Stimulated activated naive CD4-positive, alpha-beta T cell treated with Interleukin-2 at 50 U/mL for 16 hours (primary cell): ENCODE measurements at places on chromosomes 7 and 10.

GRCh38 chr10:122190176-122190943, 80.7 kb upstream of the BTBD16 start:
- DNase-seq, result no peak

- DNase-seq, result no peak
Measured at GRCh38 chr7:28381466-28381865, 30.9 kb upstream of the CREB5 start.

- no peak for DNase-seq
Measured at GRCh38 chr7:92276460-92276864, 30.7 kb downstream of the ANKIB1 start.

DNA sequence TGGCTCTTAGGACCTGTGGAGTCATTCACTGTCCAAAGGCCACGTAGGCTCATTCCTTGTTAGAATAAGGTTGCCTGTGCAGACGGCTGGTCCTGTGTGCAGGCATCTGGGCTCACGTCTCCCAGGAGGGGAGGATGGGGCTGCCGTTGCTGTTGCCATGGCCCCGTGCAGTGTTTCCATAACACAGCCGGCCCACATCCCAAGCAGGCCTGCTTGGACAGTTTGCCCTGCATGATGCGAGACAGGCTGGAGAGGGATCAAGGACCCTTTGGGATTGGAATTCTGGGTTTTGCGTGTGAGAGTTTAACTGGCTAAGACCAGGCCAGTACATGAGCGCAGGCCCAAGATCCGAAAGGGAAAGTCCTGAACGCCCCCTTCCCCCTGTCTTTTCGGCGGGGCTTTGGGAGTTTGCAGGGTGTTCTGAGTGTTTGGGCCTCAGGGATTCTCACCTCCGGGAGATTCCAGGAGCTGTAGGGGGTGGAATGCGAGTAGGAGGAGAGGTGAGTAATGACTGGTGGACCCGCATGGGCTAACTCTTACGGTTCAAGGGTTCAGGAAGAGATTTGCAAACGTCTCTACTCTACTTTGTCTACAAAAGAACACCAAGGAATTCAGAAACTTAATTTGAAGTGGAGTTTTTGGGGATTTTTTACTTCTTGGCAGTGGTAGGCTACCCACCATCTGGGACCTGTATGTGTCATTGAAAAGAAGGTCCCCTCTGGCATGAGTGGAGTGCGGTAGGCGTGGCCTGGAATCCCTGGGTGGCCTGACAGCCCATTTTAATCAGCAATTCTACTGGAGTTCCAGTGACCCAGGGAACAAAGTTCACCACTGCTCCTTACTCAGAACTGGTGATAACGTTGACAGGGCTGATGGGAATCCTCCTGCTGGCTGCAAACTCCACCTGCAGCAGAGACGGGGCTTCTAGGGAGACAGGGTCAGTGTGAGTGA, 125.4 kb downstream of the ITIH5 start:
- DNase-seq, result no peak

DNA sequence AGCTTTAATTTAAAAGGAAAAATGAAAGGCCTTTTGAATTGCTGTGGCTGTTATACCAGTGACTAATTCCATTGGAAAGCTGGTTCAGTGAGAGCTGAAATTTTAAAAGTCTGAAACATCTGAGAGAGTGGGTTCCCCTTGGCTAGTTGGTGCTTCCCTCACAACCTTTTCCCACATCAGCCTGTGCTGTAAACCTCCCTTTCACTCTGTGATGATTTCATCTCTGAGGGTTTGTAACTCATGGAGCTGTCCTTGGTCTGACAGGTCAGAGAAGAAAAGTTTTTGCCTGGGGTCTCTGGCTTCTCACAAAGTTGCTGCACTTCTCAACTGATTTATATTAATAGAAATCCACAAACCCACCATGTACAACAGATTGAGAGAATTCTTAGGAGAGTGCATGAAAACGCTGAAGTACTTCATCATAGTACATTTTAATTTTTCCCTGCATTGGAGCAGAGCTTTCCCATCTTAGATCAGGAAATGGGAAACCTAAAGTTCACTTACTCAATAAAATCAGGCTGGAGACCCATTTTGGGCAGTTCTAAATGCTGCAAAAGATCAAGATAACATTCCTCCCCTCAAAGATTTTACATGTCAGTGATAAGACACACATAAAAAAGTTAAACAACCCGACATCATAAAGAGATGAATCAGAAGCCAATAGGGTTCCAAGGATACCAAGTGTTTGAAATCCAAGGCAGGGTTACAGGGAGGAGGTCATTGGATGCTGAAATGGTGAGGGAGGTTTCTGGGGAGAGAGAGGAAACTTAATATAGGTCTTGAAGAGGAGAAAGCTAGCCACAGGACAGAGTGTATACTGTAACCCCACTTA, 157.0 kb upstream of the MKLN1 start:
- DNase-seq, result no peak

GRCh38 chr7:7704867-7705266, 13.5 kb downstream of the RPA3 start:
- no peak for DNase-seq

DNA sequence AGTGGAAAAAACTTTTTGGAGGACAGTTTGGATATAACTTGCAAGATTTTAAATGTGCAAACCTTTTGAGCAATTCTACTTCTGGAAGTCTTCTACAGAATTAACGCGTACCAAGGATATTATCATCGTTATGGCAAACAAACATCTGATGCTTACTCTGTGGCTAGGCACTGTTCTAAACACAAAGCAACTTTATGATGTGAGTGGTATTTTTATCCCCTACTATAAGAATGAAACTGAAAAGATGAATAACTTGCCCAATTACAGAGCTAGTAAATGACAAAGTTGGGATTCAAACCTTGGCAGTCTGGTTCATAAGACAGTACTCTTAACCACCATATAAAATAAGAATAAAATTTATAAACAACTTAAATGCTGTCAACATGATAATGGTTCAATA, 15.8 kb downstream of the ASZ1 start:
- no peak for DNase-seq

DNA sequence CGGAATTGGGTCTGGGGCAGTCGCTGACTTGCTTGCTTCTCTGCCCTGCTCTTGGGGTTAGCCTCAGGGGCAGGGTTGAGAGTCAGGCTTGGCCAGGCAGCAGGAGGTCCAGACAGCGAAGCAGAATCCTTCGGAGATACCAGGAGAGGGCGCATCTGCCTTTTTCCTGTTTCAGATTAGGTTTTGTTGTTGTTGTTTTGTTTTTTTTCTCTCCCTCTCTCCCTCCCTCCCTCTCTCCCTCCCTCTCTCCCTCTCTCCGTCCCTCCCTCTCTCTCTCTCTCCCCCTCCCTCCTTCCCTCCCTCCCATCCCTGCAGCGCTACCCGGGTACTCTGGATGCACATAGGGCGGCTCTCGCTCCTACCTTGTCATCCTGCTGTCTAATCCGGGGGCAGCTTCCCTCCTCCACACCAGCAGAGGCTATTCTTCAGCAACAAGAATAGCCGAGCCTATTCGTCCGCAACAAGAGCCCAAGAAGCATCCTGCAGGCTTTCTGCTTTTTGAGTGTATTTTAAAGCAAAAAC, 758 bp upstream of the OPTN start:
- DNase-seq, result peak; percentile 37
